ENCODE measurements at places on chromosomes 2 and 18.

DNA sequence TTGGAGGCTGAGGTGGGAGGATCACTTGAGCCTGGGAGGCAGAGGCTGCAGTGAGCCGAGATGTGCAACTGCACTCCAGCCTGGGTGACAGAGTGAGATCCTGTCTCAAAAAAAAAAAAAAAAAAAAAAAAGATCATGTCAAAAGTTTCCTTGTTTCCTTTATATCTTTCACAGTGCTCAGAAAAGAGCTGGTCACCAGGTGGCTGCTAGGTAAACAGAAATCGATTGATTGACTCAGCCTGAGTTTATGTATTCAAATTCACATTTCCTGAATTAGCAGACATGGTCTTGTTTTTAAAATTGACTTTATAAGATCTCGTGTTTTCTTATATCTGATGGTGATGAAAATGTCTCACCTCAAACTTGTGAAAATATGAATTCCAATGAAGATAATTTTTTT is 261.8 kb upstream of the FANCL start:
- H3K36me3 ChIP-seq = no peaks in the 10 kb centered on the region
- H3K27me3 ChIP-seq = no peaks in the 10 kb centered on the region
- H3K4me1 ChIP-seq = no peaks in the 10 kb centered on the region
- DNase-seq = no peak

DNA sequence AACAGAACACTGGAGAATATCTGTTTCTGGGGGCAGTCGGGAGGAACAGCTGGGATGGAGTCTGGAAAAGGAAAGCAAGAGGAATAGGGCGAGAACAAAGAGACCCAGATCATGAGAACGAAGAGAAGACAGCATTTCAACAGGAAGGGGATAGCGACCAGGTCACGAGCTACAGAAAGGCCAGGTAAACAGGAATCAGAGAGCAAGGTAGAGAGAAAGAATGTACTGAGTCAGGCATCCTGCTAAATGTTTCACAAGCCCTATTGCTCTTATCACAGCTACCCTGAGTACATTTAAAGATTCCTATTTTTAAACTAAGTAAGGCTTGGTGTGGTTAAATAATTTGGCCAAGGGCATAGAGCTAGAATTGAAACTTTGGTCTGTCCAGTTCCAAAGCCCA is 254.9 kb upstream of the RAB12 start:
- H3K36me3 ChIP-seq = no peaks in the 10 kb centered on the region
- no peaks in the 10 kb centered on the region for H3K4me1 ChIP-seq
- DNase-seq = no peak
- no peaks in the 10 kb centered on the region for H3K27me3 ChIP-seq

DNA sequence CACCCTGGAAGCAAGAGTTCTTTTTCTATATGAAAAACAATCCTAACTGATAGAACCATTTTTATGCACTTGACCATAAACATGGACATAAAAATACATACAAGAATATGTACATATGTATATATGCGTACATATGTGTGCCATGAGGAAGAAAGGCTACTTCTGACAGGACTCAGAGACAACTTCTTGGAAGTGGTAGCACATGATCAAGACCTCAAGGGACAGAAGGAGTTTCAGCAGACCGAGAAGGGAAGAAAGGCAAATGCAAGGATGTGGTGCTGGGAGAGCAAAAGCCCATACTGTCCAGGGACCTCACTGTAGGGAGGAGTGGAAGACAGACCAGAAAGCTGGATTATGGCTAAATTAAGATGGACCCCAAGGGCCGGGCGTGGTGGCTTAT is 11.4 kb upstream of the NPAS2 start:
- H3K27ac ChIP-seq = no peak overlapping the region
- no peak overlapping the region for H3K4me3 ChIP-seq
- H3K36me3 ChIP-seq = no peaks in the 10 kb centered on the region
- no peaks in the 10 kb centered on the region for H3K4me1 ChIP-seq
- DNase-seq = no peak

- H3K36me3 ChIP-seq = no peaks in the 10 kb centered on the region
- H3K27ac ChIP-seq = no peak overlapping the region
- no peak overlapping the region for H3K4me3 ChIP-seq
These were observed 304.4 kb upstream of the SLC39A10 start for GRCh38 chr2:195352581-195352980.

- no peak overlapping the region for H3K4me3 ChIP-seq
- no peaks in the 10 kb centered on the region for H3K4me1 ChIP-seq
- H3K27ac ChIP-seq = no peak overlapping the region
- H3K27me3 ChIP-seq = no peaks in the 10 kb centered on the region
These were observed 272.3 kb upstream of the COL3A1 start for GRCh38 chr2:188701836-188702235.

DNA sequence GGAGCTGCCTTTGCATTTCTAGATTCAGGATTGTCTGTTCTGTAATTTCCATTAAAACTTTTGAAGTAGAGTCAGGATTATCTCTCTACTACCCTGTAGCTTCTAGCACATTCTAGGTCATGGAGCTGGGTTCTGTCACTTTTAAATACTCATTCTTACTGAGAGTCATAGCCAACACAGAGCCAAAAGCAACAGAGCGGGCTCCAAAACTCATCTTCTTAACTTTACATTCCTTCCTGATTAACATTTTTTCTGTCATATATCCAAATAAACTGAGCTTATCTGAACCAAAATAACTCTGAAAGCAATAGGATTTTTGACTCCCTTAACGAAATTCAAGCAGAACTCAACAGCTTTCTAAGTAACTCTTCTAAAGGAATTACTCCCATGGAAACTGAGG is 12.9 kb downstream of the PREPL start:
- no peaks in the 10 kb centered on the region for H3K4me1 ChIP-seq
- no peak overlapping the region for H3K4me3 ChIP-seq
- DNase-seq = no peak
- H3K36me3 ChIP-seq = peaks cover 5% of the 10 kb centered on the region
- H3K27me3 ChIP-seq = no peaks in the 10 kb centered on the region

GRCh38 chr2:34316788-34317187 is 717.7 kb upstream of the FAM98A start:
- H3K4me1 ChIP-seq = no peaks in the 10 kb centered on the region
- H3K36me3 ChIP-seq = no peaks in the 10 kb centered on the region
- no peak for DNase-seq
- no peak overlapping the region for H3K4me3 ChIP-seq
- H3K27me3 ChIP-seq = no peaks in the 10 kb centered on the region

DNA sequence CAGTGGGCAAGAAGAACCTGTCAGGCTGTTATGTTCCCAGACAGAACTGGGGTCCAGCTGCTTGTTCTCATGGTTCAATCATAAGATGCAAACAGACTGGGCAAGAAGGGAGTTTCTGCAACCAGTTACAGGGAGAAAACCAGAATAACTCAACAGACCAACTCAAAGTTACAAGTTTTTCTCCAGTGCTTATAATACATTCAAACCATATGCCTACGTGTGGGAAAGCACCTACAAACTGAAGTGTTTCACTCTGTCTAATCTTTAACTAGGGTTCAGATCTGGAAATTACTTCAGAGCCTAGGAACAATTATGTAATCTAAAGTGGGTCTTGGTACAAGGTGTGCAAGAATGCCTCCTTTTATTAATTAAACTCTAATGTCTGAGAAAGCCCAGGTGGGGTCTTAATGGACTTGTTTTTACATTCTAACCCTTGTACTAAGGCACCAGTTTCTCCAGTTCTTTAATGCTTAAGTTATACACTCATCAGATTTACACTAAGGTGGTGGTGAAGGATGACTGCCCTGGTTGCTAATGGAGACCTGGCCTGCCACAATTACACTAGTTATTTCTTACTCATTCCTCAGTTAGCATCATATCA is 951.9 kb downstream of the TSN start:
- no peak for DNase-seq
- no peaks in the 10 kb centered on the region for H3K4me1 ChIP-seq
- H3K27me3 ChIP-seq = no peaks in the 10 kb centered on the region

DNA sequence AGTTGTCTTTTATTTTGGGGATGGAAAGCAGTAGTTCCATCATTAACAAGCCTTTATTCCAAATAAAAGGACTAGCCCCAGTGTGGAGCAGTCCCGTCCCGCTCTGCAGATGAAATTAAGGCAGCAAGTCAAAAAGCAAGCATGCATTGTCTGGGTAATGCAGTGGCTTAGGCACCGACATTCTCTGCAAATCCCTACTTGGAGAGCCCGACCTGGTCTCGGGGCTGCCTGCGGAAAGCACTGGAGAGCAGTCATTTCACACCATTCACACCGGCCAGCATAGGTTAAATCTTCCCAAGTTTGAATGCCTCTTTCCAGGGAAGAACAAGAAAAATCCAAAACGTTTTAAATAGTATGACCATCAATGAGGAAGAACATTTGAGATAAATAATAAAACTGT is 24.4 kb upstream of the RAB12 start:
- H3K36me3 ChIP-seq = no peaks in the 10 kb centered on the region
- no peaks in the 10 kb centered on the region for H3K27me3 ChIP-seq
- no peak for DNase-seq

DNA sequence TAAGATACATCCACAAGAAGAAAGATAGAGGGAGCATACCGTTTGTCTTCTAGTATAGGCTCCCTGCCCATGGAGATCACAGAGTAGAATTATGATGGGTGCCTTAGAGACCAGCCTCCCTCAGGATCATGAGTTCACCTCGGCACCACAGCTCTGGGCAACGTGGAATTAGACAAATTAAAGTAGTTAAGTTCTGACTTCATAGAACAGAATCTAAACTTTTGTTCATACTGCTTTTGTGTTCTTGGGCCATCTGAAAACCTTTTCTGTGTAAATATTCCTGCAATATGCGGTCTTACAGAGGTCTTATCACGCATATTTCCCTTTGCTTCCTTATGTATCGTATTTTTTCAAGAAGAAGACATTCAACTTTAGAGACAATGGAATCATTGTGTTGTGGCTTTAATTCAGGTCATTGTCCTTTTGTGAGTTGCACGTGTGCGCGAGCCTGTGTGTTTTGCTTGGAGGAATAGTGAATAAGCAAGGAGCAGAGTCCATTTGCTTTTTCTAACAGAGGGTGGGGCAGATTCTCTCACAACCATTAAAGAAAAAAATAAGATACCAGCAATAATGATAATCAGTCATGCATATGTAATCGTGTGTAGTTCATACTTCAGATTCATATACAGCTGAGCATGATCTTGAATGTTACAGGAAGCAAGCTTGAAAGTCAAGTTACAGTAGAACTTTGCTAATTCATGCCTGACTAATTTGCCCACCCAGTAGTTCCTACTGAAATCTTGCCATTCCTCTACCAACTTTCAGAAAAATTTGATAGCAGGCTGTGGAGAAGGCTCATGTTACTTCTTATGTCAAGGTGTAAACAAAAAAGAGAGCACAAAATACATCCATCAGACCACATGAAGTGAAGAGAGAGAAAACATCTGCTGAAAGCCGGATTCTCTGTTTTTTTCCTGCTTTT is 243.6 kb downstream of the NEDD4L start:
- no peak overlapping the region for H3K4me3 ChIP-seq
- H3K36me3 ChIP-seq = no peaks in the 10 kb centered on the region
- DNase-seq = no peak
- no peaks in the 10 kb centered on the region for H3K27me3 ChIP-seq

- no peaks in the 10 kb centered on the region for H3K4me1 ChIP-seq
- DNase-seq = no peak
- H3K27me3 ChIP-seq = no peaks in the 10 kb centered on the region
- H3K36me3 ChIP-seq = no peaks in the 10 kb centered on the region
- H3K27ac ChIP-seq = no peak overlapping the region
- H3K4me3 ChIP-seq = no peak overlapping the region
These were observed 319.8 kb downstream of the RND3 start for GRCh38 chr2:150167711-150168110.

- H3K4me3 ChIP-seq = no peak overlapping the region
- H3K4me1 ChIP-seq = no peaks in the 10 kb centered on the region
These were observed 179.0 kb downstream of the TRABD2A start for GRCh38 chr2:84701880-84702279.

- H3K27ac ChIP-seq = no peak overlapping the region
- H3K27me3 ChIP-seq = no peaks in the 10 kb centered on the region
- no peaks in the 10 kb centered on the region for H3K36me3 ChIP-seq
These were observed 70.2 kb downstream of the PTPRM start for GRCh38 chr18:7637269-7637668.

DNA sequence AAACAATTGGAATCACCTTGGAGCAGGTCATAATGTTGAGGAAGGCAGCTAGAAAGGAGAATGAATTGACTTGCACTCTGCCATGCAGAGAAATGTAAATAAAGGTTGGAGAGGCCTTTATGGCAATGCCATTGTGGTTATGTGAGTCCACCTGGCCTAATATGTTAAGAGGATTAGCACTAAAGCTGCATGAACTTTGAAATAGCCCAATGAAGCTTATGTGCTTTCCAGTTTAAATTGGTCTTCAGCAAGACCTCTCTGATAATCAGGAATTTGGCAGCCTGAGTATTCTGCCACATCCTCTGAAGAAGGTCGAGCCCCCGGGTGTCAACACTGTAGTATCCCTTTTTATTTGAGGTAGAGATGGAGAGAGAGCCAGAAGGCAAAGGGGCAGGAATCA is 464.9 kb downstream of the CDH2 start:
- H3K36me3 ChIP-seq = no peaks in the 10 kb centered on the region
- no peaks in the 10 kb centered on the region for H3K4me1 ChIP-seq
- H3K27ac ChIP-seq = no peak overlapping the region
- no peaks in the 10 kb centered on the region for H3K27me3 ChIP-seq
- DNase-seq = no peak

DNA sequence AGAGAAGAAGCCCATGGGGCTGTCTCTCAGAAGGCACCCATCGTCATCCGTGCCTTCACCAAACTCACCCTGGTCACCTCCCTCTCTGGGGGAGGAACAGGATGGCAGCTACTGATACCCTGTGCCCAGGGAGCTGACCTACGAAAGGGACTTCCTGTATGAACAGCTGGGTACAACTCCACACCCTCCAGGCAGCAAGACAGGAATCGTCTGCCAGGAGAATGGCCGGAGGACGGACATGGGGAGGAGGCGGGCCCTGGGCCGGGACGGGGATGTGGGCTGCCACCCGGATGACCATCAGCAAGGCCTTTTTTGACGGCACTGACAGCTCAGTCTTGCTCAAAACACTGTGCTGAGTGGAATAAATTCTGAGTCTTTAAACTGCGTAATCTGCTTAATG is 243.6 kb downstream of the HDAC4 start:
- peaks cover 5% of the 10 kb centered on the region for H3K4me1 ChIP-seq
- H3K27me3 ChIP-seq = no peaks in the 10 kb centered on the region
- H3K27ac ChIP-seq = no peak overlapping the region
- H3K36me3 ChIP-seq = peaks cover 45% of the 10 kb centered on the region
- DNase-seq = no peak

- H3K27me3 ChIP-seq = no peaks in the 10 kb centered on the region
- no peak for DNase-seq
- no peaks in the 10 kb centered on the region for H3K4me1 ChIP-seq
- no peaks in the 10 kb centered on the region for H3K36me3 ChIP-seq
- H3K27ac ChIP-seq = no peak overlapping the region
These were observed 773.9 kb upstream of the LRATD1 start for GRCh38 chr2:13858626-13859025.

- H3K4me1 ChIP-seq = no peaks in the 10 kb centered on the region
- no peak overlapping the region for H3K27ac ChIP-seq
- H3K4me3 ChIP-seq = no peak overlapping the region
- no peaks in the 10 kb centered on the region for H3K27me3 ChIP-seq
These were observed 190.5 kb upstream of the MC4R start for GRCh38 chr18:60563082-60563481.

DNA sequence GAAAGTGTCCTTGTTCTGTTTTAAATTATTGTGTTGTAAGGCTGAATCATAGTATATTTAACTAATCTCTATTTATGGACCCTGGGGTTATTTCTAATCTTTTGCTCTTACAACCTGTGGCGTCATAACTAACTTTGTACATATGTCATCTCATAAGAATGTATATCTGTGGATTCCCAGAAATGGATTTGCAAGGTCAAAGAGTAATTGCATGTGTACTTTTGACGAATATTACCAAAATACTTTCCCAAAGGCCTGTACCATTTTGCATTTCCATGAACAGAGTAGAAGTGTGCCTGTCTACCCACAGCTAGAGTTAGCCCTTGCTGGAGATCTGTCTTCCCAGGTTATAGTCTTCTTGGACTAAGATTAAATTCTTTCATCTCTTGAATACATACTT is 42.8 kb downstream of the SEMA4F start:
- DNase-seq = no peak
- no peak overlapping the region for H3K27ac ChIP-seq
- H3K27me3 ChIP-seq = no peaks in the 10 kb centered on the region
- H3K36me3 ChIP-seq = no peaks in the 10 kb centered on the region
